Activated T-cell treated with anti-CD3 and anti-CD28 coated beads, Interleukin-2, amount 50 U/mL, for 48 hours (primary cell): ENCODE measurements at places on chromosomes 12 and 14.
A peak's percentile ranks its signal among the peaks of the same experiment; 100 is the strongest.

- DNase-seq = no peak
These were observed 12.3 kb upstream of the GPRC5D start for GRCh38 chr12:12964255-12964654.

DNA sequence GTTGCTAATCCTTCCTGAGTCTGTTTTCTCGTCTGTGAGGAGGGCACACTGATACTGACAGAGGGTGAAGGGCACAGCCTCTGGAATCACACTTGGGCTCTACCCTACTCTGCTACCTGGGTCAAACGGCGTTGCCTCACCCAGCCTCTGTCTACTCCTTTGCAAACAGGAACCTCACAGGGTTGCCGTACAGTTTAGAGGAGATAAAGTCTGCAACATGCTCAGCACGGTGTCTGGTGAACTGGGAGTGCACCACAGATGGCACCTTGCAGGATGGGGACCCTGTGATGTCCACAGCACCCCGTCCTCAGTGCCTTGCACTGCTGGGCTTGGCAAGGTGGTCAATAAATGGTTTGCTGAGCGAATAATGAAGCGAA is 38.3 kb downstream of the TESC start:
- no peak for DNase-seq

GRCh38 chr12:93857279-93857938 is 180.2 kb downstream of the CRADD start:
- no peak for DNase-seq

DNA sequence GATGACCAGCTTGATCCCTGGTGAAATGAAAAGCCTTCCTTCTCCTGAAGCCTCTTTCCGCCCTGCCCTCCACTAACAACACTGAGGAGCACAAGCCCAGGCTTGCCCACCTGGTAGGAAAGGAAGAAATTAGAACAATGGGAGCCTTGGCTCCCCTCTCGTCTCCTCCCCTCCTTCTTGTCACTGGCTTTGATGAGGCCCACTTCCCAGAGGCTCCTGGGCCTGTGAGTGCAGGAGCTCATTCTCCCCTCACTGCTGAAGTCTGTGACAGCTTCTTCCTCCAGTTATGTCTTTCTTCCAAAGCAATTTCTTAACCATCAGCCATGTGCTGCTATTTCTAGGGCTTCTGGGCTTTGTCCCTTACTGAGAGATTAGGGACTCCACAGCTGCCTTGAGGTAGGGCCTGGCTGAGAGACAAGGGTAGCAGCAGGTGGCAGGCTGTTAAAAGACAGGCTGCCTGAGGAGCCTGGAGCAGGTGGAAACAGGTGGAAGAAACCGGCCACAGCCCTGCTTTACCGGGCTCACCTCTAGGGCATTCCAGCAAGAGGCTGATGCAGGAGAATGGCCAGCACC is 53.6 kb upstream of the SRSF5 start:
- DNase-seq = no peak

DNA sequence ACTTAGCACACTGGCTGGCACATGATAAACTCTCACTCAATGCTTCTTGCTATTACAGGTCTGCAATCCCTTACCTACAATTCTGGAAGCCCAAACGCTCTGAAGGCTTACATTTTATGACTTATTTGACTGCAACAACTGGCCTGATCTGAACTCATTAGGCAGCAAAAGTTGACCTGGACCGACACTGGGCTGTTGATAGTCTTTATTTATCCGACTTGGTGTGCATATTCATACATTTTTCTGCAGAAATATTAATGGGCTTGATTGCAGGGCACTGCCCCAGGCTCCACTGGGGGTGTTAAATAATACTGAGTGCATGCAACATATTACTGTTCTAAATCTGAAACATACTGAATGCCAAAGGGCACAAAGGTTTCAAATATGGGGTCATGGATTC is 1076.7 kb downstream of the BCL11B start:
- DNase-seq = no peak

GRCh38 chr12:109069307-109070271 is 17.2 kb downstream of the USP30 start:
- no peak for DNase-seq

DNA sequence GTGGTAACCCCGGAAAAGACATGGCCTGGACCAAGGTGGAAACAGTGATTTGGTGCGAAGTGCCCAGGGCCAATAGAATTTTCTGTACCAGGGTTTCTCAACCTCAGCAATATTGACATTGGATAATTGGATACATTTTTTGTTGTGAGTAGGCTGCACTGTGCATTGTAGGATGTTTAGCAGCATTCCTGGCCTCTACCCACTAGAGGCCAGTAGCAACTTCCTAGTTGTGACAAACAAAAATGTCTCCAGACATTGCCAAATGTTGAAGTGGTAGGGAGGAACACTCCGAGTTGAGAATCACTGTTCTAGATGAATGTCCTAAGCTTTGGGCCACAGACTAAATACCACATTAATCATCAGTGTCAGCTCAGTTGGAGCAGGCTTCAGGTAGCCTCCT is 6.2 kb upstream of the CGRRF1 start:
- no peak for DNase-seq

- no peak for DNase-seq
These were observed 196.8 kb downstream of the RAD51B start for GRCh38 chr14:68016255-68016914.

DNA sequence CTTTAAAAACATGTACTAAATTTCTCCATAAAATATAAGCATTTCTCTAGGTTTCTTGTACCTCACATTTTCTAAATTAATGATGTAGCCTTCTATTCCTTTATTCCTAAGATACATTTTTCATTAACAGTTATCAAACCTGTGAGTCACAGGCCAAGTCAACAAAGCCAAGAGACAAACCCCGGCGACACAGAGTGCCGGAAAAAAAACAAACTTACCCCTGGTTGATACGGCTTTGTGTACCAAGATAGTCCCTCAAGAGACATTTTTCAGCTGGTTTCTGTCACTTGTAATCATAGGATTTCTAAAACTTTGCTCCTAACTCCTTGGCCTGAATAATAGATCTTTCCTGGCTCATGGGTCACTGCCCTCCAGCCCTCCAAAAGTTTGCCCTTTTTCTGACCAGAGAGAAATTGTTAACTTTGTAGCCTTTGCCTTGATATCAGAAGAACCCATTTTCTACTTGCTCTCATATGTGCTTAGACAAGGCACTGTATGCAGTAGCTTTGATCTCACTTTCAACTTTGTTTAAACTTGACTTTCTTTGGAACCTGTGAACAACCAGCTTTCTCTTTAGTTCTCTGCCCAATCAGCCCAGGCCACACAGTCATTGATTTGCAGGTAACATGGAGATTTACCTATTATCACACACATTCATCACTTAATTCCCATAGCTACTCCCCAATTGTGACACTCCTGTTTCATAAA is 172.2 kb downstream of the PRKD1 start:
- DNase-seq = no peak

DNA sequence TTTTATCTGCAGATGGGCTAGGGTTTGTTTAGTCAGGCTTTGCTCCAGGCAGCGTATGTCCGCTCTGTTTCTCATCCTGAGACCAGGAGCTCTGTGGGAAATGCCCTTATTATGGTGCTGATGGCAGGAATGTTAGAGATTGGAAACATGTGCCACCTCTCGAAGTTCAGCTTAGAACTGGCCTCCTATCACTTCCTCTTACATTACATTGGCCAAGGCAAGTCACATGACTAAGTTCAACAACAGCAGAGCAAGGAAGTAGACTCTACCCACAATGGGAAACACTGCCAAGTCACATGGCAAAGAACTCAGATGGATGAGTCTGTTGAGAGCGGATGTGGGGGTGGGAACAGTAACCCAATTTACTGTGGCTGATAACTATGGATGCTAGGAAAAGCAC is 161.9 kb upstream of the WSCD2 start:
- no peak for DNase-seq

DNA sequence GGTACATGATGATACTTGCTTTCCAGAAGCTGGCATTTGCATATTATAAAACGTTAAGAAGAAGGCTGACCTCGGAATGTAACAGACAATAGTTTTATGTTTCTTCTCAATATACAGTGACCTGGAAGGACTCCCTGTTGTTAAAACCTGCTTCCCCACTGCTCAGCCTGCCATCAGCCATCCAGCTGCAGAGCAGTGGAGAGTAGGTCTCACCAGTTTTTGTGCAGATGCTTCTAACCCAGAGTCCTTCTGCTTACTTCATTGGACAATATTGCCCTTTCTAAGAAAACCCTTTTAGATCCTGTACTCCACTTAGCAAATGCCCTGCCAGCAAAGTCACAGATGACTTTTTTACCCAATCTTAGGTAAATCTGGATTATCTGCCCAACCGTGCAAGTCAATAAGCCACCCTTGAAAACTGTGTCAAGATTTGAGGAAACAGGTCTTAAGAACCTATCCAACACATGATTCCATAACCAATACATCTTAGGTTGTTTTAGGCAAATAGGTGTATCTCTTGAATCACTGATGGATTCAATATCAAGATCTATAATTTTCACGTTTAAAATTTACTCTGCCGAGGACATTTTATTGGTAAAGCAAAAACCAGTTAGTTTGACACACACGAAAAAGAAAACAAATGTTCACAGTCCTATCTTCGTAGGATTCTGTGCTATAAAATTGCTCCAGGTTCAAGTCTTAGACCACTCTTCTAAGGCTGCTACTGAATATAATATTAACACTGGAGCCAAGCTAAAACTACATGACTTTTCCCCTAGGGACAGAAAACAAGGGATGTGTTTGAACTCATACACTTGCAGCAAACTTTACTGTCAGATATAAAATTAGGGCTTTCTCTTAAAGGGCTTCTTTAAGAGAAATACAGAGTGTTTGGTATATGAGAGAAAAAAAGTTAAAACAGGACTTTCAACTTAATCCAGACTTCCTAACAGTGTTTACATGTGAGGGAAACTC is 5.7 kb downstream of the PHLDA1 start:
- no peak for DNase-seq

GRCh38 chr12:32402946-32403345 is 3.6 kb downstream of the FGD4 start:
- DNase-seq = no peak

DNA sequence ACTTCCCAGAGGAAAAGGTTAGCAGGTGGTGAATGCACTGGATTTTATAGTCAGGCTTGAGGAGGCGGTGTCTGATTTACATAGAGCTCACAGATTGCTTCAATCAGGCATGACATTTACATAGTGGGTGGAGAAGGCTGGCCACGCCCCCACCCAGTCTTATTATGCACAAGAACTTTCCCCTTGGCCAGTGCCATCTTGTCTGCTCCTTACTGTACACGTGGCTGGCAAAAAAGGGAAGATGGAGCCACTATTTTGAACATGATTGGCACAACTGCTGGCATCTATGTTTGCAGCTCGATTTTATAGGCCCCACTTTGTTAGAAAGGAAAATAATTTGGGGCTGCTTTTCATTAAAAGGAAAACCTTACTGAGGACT is 10.9 kb upstream of the LGMN start:
- DNase-seq = no peak

DNA sequence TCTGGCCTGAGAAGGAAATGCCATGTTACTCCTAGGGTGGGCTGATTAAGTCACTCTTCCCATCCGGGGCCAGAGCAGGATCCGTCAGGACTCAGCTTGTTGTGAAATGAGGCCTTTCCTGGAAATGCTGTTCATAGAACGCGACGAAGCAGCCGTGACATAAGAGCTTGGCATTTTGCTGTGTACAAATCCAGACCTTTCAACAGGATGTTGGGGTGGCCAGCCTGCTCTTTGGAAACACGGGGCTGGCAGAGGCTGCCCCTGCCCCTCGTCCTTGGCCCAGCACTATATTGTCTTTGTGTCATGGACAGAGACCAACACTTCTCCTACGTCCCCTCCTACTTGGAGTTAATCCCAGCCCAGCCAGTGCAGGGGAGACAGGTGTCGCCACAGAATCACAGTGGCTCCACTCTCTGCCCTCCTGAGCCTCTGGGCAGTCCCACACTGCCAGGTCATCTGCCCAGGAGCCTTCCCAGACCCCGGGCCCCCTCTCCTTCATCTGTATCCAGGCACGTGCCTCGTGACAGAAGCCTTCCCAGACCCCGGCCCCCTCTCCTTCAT is 18.6 kb upstream of the EIF5 start:
- DNase-seq = no peak

GRCh38 chr12:63103494-63104131 is 47.4 kb downstream of the AVPR1A start:
- DNase-seq = peak; percentile 16

- peak; percentile 87 for DNase-seq
These were observed 1.6 kb downstream of the TMEM121 start for GRCh38 chr14:105527826-105528585.
